ENCODE measurements at places on chromosomes 1 and 21. TPM values are rescaled to one million over a fixed set of nuclear protein-coding genes. Genes with fewer than 3 reads are reported as not detected.

GPR3 gene
- polyA plus RNA-seq: 14.9 TPM

UBE2U gene
- polyA plus RNA-seq: not detected

PSRC1 gene
- polyA plus RNA-seq: 65.2 TPM

DYNLT5 gene
- not detected for polyA plus RNA-seq

SPRR2F gene
- polyA plus RNA-seq: 0.35 TPM

SHISAL2A gene
- polyA plus RNA-seq: not detected

FAM72A gene
- 33.5 TPM for polyA plus RNA-seq

- no peak overlapping the region for H3K27ac ChIP-seq
- no peak for DNase-seq
- peaks cover 12% of the 10 kb centered on the region for H3K4me1 ChIP-seq
- no peaks in the 10 kb centered on the region for H3K27me3 ChIP-seq
- peaks cover 29% of the 10 kb centered on the region for H3K36me3 ChIP-seq
Measured at GRCh38 chr1:171740356-171740863, 1.5 kb downstream of the VAMP4 start.

- peak overlapping the region; percentile 86 for H3K27ac ChIP-seq
- peaks cover 22% of the 10 kb centered on the region for H3K36me3 ChIP-seq
- peaks cover 14% of the 10 kb centered on the region for H3K4me1 ChIP-seq
- H3K27me3 ChIP-seq: no peaks in the 10 kb centered on the region
- peak; percentile 46 for DNase-seq
- peak overlapping the region; percentile 83 for H3K4me3 ChIP-seq
Measured at GRCh38 chr1:85708829-85709227, 595 bp upstream of the ZNHIT6 start.

DNA sequence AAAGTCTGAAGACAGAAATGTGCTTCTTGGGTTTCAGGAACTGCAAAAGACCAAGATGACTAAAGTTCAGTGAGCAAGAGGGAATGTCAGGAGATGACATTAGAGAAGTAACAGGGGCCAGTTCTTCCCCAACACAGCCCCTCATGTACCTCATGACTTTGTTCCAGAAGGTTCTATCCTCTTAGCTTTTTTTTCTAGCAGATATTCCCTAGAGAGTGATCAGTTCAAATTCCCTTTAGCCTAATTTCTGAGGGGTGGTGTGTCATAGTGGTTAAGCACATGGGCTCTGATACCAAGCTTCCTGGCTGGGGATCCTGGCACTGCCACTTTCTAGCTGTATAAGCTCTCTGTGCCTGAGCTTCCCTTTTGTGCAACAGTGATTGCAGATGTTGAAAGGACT is 108.0 kb downstream of the LBR start:
- DNase-seq: no peak
- no peak overlapping the region for H3K4me3 ChIP-seq
- H3K4me1 ChIP-seq: no peaks in the 10 kb centered on the region
- 0 out of 2 replicates have a peak, but pooled peaks cover 10% of the 10 kb centered on the region for H3K27me3 ChIP-seq

- peak; percentile 49 for DNase-seq
- H3K27ac ChIP-seq: peak overlapping the region; percentile 99
- H3K4me1 ChIP-seq: peaks cover 51% of the 10 kb centered on the region
- H3K36me3 ChIP-seq: no peaks in the 10 kb centered on the region
- peak overlapping the region; percentile 53 for H3K4me3 ChIP-seq
- no peaks in the 10 kb centered on the region for H3K27me3 ChIP-seq
Measured at GRCh38 chr1:31943546-31944184, 5.5 kb upstream of the PTP4A2 start.

DNA sequence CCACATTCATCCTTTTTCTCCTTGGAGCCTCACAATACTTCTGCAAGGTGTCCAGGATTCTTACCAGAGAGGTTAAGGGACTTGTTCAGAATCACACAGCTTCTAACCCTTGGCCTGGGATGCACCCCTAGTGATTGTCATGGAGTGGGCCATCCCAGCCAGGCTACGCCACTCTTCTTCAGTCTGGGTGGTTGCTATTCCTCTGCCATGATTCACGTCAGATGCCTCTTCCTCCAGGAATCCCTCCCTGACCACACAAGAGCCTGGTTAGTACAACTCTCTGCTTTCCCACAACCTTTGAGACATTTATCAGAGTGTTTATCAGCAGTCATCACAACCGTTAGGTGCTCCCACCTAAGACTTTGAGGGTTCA is 121.8 kb downstream of the EPHB2 start:
- no peaks in the 10 kb centered on the region for H3K36me3 ChIP-seq
- H3K27me3 ChIP-seq: peaks cover 14% of the 10 kb centered on the region
- no peak for DNase-seq
- no peak overlapping the region for H3K27ac ChIP-seq
- no peak overlapping the region for H3K4me3 ChIP-seq

GRCh38 chr1:70779571-70779970 is 268.0 kb downstream of the PTGER3 start:
- H3K36me3 ChIP-seq: no peaks in the 10 kb centered on the region
- no peak overlapping the region for H3K27ac ChIP-seq
- H3K4me3 ChIP-seq: no peak overlapping the region
- no peaks in the 10 kb centered on the region for H3K4me1 ChIP-seq
- no peaks in the 10 kb centered on the region for H3K27me3 ChIP-seq

DNA sequence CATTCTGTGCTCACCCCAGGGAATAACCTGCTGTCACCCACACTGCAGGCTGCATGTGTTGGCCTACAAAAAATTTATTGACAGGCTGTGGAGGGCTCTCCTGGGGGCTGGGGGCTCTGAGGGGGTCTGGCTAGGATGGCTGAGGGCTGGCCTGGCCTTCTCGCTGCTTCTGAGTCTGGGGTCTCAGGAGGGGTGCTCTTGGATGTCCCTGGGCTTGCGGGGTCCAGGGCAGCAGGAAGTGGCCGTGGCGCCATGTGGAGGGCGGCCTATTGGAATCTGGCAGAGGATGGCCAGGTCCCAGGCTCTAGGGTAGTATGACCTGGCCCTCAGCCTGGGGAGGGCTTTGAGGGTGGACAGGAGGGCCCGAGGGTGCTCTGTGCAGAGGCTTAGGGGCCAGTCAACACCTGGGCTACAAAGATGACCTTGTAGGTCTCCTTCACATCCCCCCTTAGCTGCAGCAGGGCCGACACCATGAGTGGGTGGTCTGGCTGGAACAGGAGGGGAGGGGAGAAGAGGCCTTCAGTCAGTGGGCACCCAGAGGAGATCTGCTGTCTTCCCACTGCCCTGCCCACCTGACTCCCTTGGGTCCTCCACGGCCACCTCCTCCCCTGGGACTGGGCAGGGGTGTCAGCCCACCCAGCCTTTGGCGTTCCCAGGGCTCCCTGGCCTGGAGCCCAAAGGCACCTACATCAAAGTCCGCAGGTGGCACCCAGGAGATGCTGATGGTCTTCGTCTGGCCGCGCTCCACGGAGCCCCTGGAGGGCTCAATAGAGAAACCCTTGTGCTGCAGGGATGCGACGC is 3.0 kb upstream of the TMEM52 start:
- no peak overlapping the region for H3K4me3 ChIP-seq
- no peak overlapping the region for H3K27ac ChIP-seq
- no peaks in the 10 kb centered on the region for H3K36me3 ChIP-seq
- H3K27me3 ChIP-seq: peaks cover 38% of the 10 kb centered on the region
- peaks cover 9% of the 10 kb centered on the region for H3K4me1 ChIP-seq

GRCh38 chr1:168031627-168032026 is 94.8 kb upstream of the MPC2 start:
- H3K4me1 ChIP-seq: no peaks in the 10 kb centered on the region
- DNase-seq: no peak
- peaks cover 35% of the 10 kb centered on the region for H3K36me3 ChIP-seq
- no peaks in the 10 kb centered on the region for H3K27me3 ChIP-seq

- peaks cover 7% of the 10 kb centered on the region for H3K4me1 ChIP-seq
- peaks cover 20% of the 10 kb centered on the region for H3K27me3 ChIP-seq
- no peak overlapping the region for H3K4me3 ChIP-seq
- H3K36me3 ChIP-seq: no peaks in the 10 kb centered on the region
- H3K27ac ChIP-seq: no peak overlapping the region
- no peak for DNase-seq
Measured at GRCh38 chr1:154499446-154499845, 2.6 kb upstream of the TDRD10 start.

DNA sequence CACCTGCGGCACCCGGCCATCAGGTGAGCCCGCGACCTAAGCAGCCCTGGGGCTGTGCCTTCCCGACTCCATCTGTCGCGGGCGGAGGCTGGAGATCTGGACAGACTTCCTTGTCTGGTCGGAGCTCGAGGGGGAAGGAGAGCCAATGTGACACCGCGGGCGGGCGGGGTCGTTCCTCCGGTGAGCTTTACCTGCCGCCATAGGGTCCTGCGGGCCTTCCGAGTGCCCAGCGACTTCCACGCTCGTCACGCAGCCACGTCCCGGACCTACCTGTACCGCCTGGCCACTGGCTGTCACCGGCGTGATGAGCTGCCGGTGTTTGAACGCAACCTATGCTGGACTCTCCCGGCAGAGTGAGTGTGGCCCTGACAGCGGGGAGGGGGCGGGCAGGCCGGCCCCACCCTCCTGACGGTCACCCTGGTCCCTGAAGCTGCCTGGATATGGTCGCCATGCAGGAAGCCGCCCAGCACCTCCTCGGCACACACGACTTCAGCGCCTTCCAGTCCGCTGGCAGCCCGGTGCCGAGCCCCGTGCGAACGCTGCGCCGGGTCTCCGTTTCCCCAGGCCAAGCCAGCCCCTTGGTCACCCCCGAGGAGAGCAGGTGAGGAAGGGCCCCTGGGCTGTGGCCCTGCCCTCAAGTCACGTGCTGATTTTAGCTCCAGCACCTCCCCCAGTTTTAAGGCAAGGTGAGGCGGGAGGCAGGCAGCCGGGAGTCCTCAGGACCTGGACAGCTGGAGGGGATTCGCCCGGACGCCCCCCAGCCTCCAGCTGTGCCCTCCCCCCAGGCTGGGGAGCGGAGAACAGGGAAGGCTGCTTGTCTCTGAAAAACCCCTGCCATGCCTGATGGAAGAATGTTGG is 1.1 kb downstream of the PUSL1 start:
- H3K36me3 ChIP-seq: peaks cover 54% of the 10 kb centered on the region
- DNase-seq: peak; percentile 67
- H3K4me1 ChIP-seq: peaks cover 97% of the 10 kb centered on the region
- no peaks in the 10 kb centered on the region for H3K27me3 ChIP-seq
